ENCODE measurements at places on chromosomes 4 and X.

- DNase-seq: no peak
Observed at GRCh38 chr4:96993560-96993959, 1149.7 kb downstream of the STPG2 start.

- DNase-seq: no peak
Observed at GRCh38 chr4:184955636-184956035, 62.7 kb upstream of the HELT start.

DNA sequence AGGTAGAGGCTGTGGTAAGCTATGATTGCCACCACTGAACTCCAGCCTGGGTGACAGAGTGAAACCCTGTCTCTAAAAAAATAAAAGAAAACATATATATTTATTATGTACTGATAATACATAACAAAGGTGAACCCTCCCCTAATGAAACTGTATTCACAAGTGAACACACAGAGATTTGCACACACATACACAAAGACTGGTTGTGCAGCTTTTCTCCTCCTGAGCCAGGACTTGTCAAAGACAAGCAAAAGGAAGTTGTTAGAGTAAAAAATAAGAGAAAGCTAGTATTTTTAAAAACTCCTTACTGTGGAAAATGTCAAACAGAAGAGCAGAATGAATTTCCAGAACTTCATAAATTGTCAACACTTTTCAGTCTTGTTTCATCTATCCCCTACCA, 1.5 kb upstream of the GRSF1 start:
- no peak for DNase-seq

DNA sequence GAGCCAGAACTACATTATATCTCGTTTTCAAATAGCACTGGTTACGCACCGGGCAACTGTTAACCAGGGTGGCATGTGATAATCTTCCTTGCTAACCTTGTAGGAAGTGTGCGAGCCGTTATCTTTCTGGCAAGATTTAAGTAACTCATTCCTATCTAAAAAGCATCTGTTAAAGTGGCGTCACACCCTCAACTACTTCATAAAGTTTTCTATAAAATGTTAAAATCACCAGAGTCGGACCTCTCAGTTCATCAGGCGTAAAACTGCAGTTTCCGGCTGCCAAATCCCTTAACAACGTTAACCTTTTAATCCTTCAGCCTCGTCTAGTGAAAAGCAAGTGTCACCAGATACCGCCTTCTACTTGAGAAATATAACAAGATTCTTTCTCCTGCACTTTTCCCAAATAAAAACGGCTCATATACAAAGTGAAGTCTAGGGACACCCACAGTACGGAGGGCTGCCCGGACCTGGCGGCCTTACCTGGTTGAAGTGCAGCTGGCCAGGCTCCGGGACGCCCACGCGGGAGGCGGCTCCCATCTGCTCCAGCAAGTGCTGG, 1.2 kb downstream of the SLC39A8 start:
- no peak for DNase-seq

- DNase-seq: no peak
Observed at GRCh38 chr4:8340781-8341241, 71.3 kb downstream of the HTRA3 start.

DNA sequence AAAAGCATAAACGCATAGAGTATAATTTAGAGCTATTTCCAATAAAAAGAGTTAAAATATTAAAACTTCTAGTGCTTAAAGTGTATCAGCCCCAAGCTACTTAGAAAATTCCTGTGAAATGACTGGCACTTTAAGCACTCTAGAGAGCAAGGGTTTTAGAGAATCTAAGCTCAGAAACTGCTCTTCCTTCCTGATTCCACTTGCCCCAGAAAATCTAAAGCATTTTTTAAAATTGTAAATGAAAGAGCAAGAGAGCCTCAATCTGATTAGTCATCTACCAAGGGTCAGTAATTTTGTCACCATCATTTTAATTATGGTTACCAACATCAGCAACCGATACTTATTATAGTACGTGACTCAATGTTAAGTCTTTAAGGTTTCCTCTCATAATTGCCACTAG, 25.0 kb downstream of the CTPS2 start:
- DNase-seq: no peak

GRCh38 chr4:80876810-80877209, 153.7 kb upstream of the BMP3 start:
- no peak for DNase-seq

DNA sequence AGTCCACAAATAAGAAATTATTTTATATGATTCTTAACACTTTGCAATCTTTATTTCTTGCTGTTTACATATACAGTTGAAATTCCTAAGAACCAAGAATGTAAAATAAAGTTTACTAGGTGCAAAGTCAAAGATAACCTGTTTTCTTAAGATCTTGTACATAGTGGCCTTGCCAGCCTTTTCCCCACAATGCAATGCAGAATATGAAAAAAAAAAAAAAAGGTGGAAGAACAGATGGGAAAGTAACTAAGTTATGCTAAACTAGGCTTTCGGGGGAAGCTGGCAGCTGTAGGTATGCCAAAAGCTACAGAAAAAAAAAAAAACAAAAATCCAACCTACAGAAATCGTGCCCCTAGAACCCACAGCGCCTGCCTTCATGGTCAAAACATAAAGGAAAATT, 1588.4 kb downstream of the STIM2 start:
- DNase-seq: no peak

- no peak for DNase-seq
Observed at GRCh38 chrX:21873063-21873775, 17.4 kb downstream of the YY2 start.

DNA sequence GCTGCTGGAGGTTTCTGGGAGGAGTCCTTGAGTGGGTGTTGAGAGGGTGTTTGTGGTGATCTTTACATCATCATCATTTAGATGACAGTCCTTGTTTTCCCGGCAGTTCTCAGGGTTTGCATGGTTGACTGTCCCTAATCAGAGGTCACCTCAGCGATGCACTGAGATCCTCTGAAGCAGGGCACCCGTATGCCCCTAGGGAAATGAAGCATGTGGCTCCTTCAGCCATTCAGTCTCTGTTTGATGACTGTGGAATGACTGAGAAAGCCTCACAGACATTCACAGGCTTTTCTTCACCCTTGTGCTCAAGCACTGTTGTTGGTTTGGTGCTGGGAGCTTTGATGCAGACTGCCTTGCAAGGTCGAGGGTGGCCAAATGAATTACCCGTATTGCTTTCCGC, 474.7 kb downstream of the SPRY1 start:
- no peak for DNase-seq

DNA sequence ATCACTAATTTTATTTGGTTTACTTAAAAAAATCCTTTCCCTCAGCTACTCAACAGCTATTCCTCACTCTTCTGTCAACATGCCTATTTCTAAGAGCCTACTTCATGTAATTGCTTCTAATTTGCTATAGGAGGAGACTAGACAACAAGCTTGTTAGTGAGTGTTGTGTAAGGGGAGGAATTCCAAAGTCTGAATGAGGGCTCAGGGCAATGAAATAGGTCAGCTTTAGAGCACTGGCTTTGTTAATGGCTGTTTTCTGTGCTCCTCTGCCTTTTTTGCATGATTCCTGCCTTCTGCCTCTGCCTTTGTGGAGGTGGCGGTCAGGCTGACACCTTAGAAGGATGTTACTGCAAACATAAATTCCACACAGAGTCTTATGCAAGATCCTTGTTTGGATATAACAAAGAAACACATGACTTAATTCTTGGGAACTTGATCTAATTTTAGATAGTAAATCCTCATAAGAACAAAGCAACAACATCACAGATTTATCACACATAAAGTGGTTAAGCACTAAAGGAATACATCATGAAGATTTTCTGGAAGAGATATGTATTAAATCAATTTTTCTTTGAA, 15.0 kb upstream of the PAGE1 start:
- DNase-seq: no peak

DNA sequence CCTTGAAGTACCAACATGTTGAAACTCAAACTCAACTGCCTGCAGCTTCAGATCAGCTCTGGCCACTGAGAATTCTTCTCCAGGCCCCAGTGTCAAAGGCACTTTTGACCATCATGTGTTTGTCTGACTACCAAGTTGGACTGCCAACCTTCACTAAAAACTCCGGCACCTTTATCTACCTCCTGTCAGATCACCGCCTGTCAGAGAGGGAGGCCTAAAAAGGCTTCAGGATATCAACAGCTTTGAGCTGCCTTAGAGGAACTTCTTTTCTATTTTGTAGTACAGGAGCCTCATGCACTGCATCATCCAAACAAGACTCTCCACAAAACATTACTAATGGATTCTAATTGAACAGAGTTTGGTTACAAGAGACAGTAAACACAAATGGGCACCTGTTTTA, 2.8 kb downstream of the ACSL1 start:
- DNase-seq: no peak

DNA sequence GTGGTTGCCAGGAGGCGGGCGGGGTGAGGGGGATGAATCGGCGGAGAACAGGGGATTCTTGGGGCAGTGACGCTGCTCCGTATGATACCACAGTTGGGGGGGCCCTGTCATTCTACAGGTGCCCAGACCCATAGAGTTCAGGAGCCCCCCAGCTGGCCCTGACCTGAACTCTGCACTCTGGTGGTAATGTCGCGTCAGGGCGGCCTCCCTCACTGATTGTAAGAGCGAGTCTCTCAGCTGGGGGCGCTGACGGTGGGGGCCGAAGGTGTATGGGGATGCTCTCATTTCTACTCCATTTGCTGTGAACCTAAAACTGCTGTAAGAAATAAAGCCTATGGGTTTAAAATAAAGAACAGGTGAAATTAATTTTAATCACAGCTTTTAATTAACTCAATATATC, 91.8 kb upstream of the PSAPL1 start:
- DNase-seq: no peak

GRCh38 chrX:84924624-84925023, 79.1 kb upstream of the APOOL start:
- no peak for DNase-seq

- no peak for DNase-seq
Observed at GRCh38 chr4:119655111-119655837, 26.7 kb upstream of the PDE5A start.

DNA sequence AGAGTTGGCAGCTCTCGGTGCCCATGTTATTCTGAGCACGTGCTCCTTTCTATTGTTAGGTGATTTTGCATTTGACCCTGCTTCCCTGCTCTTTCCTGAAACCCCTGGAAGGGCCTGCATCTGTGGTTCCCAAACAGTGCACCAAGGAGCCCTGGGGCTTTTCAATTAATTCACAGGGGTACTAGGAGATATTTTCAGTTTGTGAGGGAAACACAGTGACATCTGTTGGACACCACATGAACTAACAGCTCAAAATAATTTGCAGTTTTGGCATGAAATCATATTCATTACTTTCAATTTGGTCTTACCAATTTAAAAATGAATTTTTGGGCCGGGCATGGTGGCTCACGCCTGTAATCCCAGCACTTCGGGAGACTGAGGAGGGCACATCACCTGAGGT, 156.6 kb downstream of the GATB start:
- DNase-seq: no peak

DNA sequence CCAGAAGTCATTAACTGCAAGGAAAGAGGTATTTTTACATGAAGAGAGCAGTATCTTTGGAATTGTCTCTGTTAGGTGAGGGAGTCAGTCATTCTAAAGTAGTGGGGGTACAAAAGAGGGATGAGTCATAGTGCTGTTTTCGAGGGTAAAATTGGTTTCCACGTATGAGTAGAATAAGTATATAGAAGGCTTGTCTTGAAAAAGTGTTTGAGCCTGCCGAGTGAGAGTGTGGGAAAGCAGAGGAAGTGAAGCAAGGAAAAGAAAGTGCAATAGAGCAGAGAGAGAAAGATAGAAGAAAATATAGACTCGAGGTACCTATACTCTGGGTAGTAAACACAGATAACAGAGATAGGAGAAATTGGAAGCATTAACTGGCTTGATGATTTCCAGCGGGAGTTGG, 696.4 kb downstream of the DMD start:
- no peak for DNase-seq

DNA sequence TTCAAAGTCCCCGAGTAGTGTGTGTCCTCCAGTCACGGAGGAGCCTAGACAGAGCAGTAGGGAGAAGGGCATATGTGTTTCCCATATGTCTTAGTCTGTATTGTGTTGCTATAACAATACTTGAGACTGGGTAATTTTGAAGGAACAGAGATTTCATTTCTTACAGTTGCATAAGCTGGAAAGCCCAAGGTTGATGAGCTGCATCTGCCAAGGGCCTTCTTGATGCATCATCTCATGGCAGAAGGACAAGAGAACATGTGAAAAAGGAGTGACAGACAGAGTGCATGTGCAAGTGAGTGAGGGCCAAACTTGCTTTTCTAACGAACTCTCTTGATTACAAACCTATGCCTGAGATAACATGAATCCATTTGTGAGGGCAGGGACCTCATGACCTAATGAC, 243.4 kb downstream of the ARHGAP10 start:
- DNase-seq: no peak

- DNase-seq: no peak
Observed at GRCh38 chr4:138902705-138903104, 112.9 kb upstream of the NOCT start.

GRCh38 chrX:40506201-40506985, 74.4 kb upstream of the ATP6AP2 start:
- no peak for DNase-seq

- no peak for DNase-seq
Observed at GRCh38 chrX:155262970-155263754, 1.1 kb downstream of the RAB39B start.

DNA sequence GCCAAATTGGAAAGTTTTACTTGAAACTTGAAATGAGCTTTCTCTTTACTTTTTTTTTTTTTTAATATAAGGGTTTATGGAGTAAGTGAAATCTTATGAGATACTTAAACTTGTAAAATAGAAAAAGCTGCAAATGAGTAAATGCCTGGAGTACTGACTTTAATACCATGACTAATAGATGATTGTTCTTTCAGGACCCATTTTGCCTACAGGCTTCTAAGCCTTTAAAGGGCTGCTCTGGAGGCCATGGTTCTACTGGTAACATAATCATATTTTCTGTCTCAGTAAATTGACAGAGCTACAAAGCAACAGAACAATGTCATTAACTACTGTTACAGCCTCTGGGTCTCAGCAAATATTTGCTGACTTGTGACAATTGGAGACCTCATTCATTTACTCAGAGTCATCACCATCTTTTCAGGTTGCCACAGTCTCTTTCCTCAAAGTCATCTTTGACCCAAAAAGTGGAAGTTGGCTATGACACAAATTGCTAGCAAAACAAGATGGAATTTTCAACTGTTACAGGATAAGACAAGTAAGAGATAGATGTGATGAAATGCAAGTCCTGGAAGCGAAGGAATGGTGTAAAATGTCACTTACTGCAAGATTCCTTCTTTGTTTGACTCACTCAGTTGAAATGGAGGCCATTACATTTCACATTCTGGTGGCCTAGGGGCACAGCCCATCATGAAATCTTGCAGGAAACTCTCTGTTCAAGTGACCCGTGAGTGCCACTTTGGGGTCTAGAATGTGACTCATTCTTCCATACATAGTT, 132.7 kb downstream of the BTC start:
- DNase-seq: no peak

DNA sequence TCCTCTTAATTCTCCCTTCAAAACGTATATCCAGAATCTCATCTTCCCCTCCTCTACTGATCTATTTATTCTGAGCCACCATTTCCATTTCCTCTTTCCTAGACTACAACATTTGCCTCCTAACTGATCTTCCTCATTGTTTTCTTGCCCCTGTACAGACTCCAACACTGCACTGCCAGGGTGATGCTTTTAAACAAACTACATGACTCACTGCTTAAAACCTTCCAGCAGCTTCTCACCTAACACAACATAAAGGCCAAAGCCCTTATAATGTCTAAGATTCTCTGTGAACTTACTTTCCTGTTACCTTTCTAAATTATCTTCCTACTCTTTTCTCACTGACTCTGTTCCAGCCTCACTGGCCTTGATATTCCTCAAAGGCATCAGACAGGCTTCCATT, 161.0 kb upstream of the HS3ST1 start:
- no peak for DNase-seq

GRCh38 chr4:138050601-138051000, 191.5 kb downstream of the SLC7A11 start:
- no peak for DNase-seq

GRCh38 chrX:7447801-7448499, 300.0 kb upstream of the PUDP start:
- DNase-seq: no peak

All from activated CD4-positive, alpha-beta memory T cell treated with anti-CD3 and anti-CD28 coated beads, Interleukin-2, amount 10 ng/mL, durations not matched to agents 7 days and 5 days (primary cell).